ENCODE measurements at places on chromosomes 4 and X. TPM values are rescaled to one million over a fixed set of nuclear protein-coding genes. Genes with fewer than 3 reads are reported as not detected.

MXRA5 gene
- polyA plus RNA-seq, result not detected

NEUROG2 gene
- polyA plus RNA-seq, result not detected

ITIH6 gene
- polyA plus RNA-seq, result not detected

CFAP47 gene
- polyA plus RNA-seq, result not detected

MGAT4D gene
- polyA plus RNA-seq, result not detected

PAGE4 gene
- polyA plus RNA-seq, result not detected

NDUFA1 gene
- polyA plus RNA-seq, result 365 TPM

ERVMER34-1 gene
- not detected for polyA plus RNA-seq

PRPS2 gene
- 26.9 TPM for polyA plus RNA-seq

TLR3 gene
- 13.3 TPM for polyA plus RNA-seq

FAM47B gene
- polyA plus RNA-seq, result not detected

ANKRD37 gene
- 7.1 TPM for polyA plus RNA-seq

XAGE1A gene
- polyA plus RNA-seq, result not detected

GLOD5 gene
- not detected for polyA plus RNA-seq

PNMA3 gene
- not detected for polyA plus RNA-seq

TAF9B gene
- polyA plus RNA-seq, result 16.1 TPM

SLC4A4 gene
- polyA plus RNA-seq, result 8.0 TPM

CD40LG gene
- 0.63 TPM for polyA plus RNA-seq

UGT2B17 gene
- not detected for polyA plus RNA-seq

TMPRSS11F gene
- polyA plus RNA-seq, result not detected

ELOVL6 gene
- polyA plus RNA-seq, result 7.3 TPM

IL2 gene
- polyA plus RNA-seq, result not detected

BTC gene
- not detected for polyA plus RNA-seq

UGT2B15 gene
- not detected for polyA plus RNA-seq

BEND2 gene
- not detected for polyA plus RNA-seq

STATH gene
- not detected for polyA plus RNA-seq

PABPC5 gene
- not detected for polyA plus RNA-seq

NCAPG gene
- polyA plus RNA-seq, result not detected

BTK gene
- 0.36 TPM for polyA plus RNA-seq

TRPC3 gene
- polyA plus RNA-seq, result 0.15 TPM

RBMXL3 gene
- not detected for polyA plus RNA-seq

RAB40A gene
- not detected for polyA plus RNA-seq

CSAG1 gene
- polyA plus RNA-seq, result not detected

CPZ gene
- not detected for polyA plus RNA-seq

ACSL1 gene
- 4.8 TPM for polyA plus RNA-seq

CEP135 gene
- 5.8 TPM for polyA plus RNA-seq

CT47B1 gene
- not detected for polyA plus RNA-seq

POLN gene
- not detected for polyA plus RNA-seq

ARX gene
- not detected for polyA plus RNA-seq

PORCN gene
- polyA plus RNA-seq, result 29.8 TPM

UTP3 gene
- 17.6 TPM for polyA plus RNA-seq

HEPH gene
- not detected for polyA plus RNA-seq

HAUS7 gene
- 43.2 TPM for polyA plus RNA-seq

TMEM35A gene
- polyA plus RNA-seq, result not detected

All from immature natural killer cell (primary cell).